ENCODE measurements at places on chromosomes 12 and 14. TPM values are rescaled to one million over a fixed set of nuclear protein-coding genes. Genes with fewer than 3 reads are reported as not detected.

The HOXC4 gene
- polyA plus RNA-seq: 55.5 TPM

The ELK3 gene
- polyA plus RNA-seq: 52.9 TPM

The RIMBP2 gene
- polyA plus RNA-seq: 46.5 TPM

The C12orf75 gene
- polyA plus RNA-seq: 81.0 TPM

The PIANP gene
- 12.1 TPM for polyA plus RNA-seq

The DHRS4L2 gene
- 39.6 TPM for polyA plus RNA-seq

The CLEC4E gene
- 1.8 TPM for polyA plus RNA-seq

The CAPS2 gene
- polyA plus RNA-seq: 11.5 TPM

The C12orf50 gene
- 0.57 TPM for polyA plus RNA-seq

The NEDD8 gene
- 231 TPM for polyA plus RNA-seq

The COQ6 gene
- polyA plus RNA-seq: 39.0 TPM

The NFATC4 gene
- polyA plus RNA-seq: 70.3 TPM

The DPF3 gene
- 5.3 TPM for polyA plus RNA-seq

The CPSF6 gene
- 137 TPM for polyA plus RNA-seq

The GZMH gene
- polyA plus RNA-seq: not detected

The KRT86 gene
- polyA plus RNA-seq: not detected

The ACSM4 gene
- not detected for polyA plus RNA-seq

The FSCB gene
- polyA plus RNA-seq: not detected

Measured in left kidney (tissue), 8 donors.